Thoracic aorta (tissue), 2 donors: ENCODE measurements at places on chromosomes 1 and 21. TPM values are rescaled to one million over a fixed set of nuclear protein-coding genes. Genes with fewer than 3 reads are reported as not detected.

Gene SLC1A7
- total RNA-seq = 3.0 TPM

Gene TNFRSF14
- total RNA-seq = 55.6 TPM

Gene MYCL
- total RNA-seq = 0.42 TPM

Gene EFCAB7
- total RNA-seq = 3.4 TPM

Gene ERICH3
- not detected for total RNA-seq

Gene BARHL2
- total RNA-seq = not detected
